ENCODE measurements at places on chromosomes 6 and 20.

- DNase-seq: no peak
Measured at GRCh38 chr20:15597306-15597705, 975.9 kb downstream of the KIF16B start.

GRCh38 chr6:665403-666267 lies 8.7 kb upstream of the HUS1B start:
- no peak for DNase-seq

DNA sequence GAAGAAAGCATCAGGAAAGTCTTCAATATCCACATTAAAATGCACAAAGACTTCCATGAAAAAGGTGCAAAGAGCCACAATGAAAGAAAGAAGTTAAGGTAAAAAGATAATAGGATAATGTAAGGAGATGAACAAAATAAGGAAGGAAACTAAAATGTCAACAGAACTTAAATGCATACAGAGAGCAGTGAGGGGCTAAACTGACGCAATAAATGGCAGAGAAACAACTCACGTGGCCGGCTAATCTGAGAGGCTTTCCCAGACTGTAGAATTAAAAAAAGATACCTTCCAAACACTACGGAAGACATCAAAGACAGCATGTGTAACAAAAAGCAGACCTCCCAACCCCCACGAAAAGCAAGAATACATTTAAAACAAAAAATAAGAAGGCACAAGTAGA lies 73.7 kb downstream of the GMDS start:
- DNase-seq: no peak

DNA sequence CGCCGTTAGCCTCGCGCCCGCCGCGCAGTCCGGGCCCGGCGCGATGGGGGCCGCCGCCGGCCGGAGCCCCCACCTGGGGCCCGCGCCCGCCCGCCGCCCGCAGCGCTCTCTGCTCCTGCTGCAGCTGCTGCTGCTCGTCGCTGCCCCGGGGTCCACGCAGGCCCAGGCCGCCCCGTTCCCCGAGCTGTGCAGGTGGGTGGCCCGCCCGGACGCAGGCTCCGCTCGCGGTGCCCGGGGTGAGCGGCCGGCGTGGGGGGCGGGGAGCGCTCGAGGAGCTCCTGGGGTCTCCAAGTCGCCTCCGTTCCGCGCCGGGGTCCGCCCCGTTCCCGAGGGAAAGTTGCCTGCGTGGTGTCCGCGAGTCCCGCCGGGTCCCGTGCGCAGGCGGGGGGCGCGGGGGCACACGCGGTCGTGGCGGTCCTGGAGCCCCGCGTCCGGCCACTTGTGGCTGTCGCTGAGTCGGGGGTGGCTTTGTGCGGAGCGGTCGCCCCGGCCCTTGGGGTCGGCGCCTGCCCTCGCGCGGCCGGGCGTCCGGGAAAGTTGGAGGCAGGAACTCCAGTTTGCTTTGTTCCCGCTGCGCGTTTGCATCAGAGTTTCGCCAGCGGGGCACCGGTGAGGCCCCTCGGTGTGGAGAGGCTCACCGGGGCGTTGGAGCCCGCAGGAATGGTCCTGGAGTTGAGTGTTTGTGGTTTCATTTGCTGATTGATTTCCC lies 476 bp downstream of the IGF2R start:
- DNase-seq: no peak

- no peak for DNase-seq
Measured at GRCh38 chr6:4055420-4056041, 23.4 kb downstream of the FAM217A start.

DNA sequence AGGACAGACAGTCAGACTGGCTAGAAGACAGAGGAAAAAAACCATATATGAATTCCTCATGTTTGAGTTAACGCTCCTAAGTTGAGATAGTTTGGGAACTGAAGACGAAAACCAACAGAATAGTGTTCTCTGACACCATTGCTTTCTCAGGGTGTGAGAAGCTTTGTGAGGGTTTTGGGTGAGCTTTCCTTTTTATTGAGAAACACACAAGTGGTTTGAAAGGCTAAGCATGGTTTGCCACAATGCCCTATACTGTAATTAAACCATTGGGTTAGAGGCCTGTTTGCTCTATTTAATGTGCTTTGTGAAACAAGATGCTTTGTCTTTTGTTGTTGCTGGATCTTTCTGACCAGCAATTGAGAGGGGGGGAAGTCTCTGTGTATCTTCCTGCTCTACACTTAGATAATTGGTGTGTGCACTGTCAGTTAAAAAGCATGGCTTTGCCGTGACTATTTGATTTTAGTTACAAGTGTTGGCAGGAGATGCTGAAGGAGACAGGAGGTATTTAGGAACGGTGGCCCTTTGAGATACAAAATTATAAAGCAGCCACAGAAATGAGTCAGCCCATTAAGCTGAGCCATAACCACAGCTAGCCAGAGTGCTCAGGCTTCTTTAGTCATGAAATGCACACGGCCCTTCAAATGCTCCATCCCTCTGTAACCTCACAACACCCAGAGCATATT lies 273.0 kb upstream of the PREP start:
- no peak for DNase-seq

- no peak for DNase-seq
Measured at GRCh38 chr20:40691566-40692239, 2.7 kb upstream of the MAFB start.

- DNase-seq: no peak
Measured at GRCh38 chr20:52494244-52494643, 302.7 kb upstream of the ZFP64 start.

DNA sequence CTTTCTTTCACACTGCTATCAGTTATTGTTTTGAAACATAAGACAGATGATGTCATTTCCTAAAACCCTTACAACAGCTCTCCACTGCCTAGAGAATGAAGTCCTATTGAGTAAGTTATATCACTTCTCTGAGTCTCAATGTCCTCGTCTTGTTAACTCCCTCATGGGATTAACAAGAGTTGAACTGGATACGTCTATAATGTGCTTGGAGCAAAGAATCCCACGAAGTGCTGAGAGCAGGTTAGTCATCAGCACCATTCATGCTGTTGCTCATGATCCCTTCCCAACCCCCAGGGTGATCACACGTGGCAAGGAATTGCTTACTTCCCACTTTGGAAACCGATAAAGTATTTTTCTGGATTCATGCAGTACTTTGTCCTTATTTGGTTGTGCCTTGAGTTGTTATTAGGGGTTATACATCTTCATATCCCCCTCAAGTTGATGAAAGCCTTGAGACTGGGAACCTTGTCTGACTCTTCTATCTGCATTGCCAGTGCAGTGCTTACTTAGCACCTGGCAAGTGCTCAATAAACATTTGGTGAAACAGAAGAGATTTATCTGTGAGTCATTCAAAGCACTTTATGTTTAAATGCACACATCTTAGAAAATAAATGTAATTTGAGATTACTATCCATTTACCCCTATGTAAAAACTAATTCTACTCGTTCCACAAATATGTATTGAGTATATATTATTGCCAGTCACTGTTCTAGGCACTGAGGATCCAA lies 487.5 kb downstream of the EPM2A start:
- DNase-seq: no peak

- DNase-seq: no peak
Measured at GRCh38 chr6:18317850-18318249, 53.5 kb upstream of the DEK start.

GRCh38 chr6:89980353-89980752 lies 86.1 kb downstream of the GJA10 start:
- DNase-seq: no peak

- DNase-seq: no peak
Measured at GRCh38 chr20:53897884-53898555, 172.4 kb downstream of the BCAS1 start.

GRCh38 chr20:51560550-51561307 lies 18.2 kb upstream of the NFATC2 start:
- no peak for DNase-seq

GRCh38 chr6:107009499-107009898 lies 18.5 kb upstream of the MTRES1 start:
- DNase-seq: no peak

GRCh38 chr6:128400875-128401274 lies 119.5 kb downstream of the PTPRK start:
- no peak for DNase-seq

DNA sequence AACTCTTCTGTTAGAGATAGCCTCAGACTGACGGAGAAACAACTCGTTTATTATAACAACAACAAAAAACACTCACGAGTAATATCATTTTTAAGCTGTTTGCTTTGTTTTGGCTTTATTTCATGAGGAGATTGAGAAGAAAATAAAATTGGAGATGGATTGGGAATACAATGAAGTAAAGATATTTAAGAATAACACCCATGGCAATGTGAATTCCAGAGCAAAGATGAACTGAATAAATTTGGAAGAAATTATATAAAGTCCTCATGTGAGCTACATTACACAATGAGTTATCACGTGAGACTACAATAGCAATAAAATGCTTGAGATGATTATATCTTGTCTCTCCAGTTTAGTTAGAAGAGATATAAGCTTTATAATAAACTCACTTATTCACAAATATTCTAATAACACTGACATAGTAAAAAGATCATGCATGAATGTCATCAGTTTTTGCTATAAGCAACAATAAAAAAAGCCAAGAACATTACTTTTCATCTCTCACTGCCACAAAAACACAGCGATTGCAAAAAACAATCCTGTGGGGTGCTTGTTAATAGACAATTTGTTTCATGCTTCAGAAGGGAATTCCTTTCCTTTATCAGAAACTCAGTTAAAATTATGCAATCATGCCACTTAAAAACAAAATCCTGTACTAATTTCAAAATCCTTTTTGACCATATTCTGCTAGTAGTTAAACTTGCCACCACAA lies 696.7 kb upstream of the MARCKS start:
- DNase-seq: no peak

- DNase-seq: no peak
Measured at GRCh38 chr20:34546751-34547181, 11.8 kb upstream of the MAP1LC3A start.

DNA sequence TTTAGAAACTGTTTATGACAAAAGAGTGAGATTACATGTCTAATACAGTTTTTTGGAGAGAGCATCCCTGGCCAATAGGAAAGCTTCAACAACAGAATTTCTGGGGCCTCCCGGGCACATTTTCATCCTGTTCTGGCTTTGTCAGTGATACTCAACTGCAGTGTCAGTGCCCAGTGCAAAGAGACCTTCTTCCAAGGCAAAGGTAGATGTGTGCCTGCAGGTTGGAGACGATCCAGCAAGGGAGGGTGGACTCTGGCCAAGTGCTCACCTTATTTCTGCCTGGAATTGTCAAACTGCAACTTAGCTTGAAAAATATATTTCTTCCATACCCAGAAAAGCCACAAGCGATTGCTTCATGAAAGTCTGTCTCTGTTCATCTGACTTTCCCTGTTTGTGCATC lies 211.6 kb upstream of the SNX9 start:
- no peak for DNase-seq

DNA sequence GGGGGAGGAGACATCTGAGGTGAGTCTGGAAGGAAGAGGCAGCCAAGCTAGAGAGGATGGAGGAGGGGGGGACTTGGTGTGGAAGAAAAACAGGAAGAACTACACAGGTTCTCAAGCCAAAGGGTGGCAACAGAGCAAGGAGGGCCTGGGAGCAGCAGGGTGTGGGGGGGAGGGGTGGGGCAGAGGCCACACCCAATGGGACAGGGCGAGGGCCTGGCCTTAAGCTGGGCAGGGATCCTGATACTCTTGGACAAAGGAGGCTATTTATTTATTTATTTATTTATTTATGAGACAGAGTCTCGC lies 359.0 kb downstream of the ZFAND3 start:
- no peak for DNase-seq

DNA sequence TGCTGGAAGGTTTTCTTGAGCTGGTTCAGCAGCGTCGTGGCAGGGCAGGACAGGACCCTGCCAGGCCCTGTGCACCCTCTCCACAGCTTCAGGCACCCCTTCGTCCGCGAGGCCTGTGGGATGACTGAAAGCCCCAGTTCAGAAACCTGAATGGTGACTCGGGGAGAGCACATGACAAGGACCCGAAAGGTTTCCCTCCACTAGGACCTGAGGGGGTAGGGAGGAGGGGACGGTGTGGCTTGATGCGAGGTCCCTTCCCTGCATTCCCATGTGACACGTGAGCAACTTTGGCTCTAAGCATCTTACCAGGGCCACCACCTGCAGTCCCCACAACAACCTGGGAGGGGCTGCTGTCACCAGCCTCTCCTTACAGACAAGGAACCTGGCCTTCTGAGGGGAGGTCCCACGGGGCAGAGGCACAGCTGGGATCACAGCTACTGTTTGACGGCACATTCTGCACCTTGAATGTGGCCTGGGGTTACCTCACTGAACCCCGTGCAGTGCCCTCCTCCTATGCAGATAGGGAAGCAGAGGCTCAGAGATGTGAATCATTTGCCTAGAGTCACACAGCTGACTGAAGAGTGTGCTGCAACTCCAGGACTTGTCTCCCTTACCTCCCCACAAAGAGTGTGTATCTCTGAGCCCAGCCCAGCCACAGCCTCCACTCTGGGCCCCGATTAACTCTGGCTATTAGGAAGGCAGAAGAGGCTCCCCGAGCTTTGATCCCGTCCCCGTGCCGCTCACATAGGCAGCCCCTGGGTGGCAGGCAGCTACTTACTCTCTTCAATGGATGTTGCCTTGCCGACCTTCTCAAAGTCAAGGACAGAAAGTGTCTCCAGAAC lies 84.6 kb downstream of the PTPN1 start:
- DNase-seq: no peak

- DNase-seq: no peak
Measured at GRCh38 chr6:14211562-14211942, 94.0 kb downstream of the CD83 start.

DNA sequence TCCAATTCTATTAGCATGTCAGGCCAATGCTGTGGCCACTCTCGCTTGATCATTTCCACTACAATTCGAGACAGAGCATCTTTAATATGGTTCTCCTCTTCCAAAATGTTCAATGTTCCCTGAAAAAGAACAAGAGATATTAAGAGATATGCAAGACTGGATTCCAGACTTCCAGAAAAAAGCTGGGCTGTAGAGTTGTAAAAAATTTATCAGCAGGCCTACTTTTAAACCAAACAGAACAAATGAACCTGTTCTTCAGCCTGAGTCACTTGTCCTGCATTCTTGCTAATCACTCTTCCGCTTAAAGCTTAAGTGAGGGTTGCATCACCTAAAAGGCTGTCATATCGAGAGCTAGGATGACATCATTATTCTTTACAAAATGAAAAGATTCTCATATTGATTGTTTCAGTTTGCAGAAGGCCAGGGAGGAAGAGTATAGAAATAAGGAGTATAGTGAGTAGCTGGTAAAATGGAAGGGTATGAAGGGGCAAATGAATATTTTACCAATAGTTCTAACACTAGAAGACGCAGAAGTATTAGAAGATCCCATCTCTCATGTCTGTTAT lies 4.9 kb downstream of the XPO5 start:
- DNase-seq: no peak
